Stimulated activated CD4-positive, alpha-beta T cell treated with anti-CD3 and anti-CD28 coated beads, TNF-alpha, amount 100 ng/mL, for 48 hours (primary cell): ENCODE measurements at places on chromosomes 5 and 9.

DNA sequence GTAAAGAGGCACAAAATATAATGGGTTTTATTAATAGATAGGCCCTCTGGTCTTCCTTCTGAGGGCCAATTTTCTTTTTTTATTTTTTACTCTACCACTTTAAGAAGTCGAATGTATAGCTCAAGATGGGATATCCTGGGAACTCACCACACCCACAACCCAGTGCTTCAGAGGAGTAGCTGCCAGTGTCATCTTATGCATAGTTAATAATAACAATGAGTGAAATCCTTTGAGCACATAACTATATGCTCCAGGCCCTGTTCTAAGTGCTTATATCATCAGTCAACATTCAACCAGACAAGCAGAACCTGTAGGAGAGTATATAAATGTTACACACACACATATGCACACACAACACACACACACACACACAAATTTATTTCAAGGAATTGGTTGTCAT lies 150.3 kb upstream of the ACTBL2 start:
- DNase-seq, result no peak

- no peak for DNase-seq
These were observed 45.3 kb downstream of the PTPN3 start for GRCh38 chr9:109452761-109453160.

DNA sequence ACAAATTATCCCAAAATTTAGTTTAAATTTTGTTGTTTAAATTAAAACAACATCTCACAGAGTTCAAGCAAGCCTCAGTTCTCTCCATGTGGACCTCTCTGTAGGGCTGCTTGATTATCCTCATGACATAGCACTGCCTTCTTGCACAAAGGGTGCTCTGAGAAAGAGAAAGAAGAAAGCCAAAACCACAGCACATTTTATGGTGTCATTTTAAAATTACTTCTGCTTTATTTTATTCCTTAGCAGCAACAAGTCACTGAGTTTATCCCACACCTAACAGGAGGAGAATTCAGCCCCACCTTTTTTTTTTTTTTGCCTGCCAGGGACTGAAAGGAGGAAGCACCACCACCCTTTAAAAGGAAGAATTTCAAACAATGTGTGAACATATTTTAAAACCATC lies 12.8 kb upstream of the KCNV2 start:
- DNase-seq, result no peak

- no peak for DNase-seq
These were observed 96.7 kb upstream of the SMIM23 start for GRCh38 chr5:171688696-171689495.

- DNase-seq, result no peak
These were observed 11.1 kb downstream of the UBAP2 start for GRCh38 chr9:34037626-34038025.

DNA sequence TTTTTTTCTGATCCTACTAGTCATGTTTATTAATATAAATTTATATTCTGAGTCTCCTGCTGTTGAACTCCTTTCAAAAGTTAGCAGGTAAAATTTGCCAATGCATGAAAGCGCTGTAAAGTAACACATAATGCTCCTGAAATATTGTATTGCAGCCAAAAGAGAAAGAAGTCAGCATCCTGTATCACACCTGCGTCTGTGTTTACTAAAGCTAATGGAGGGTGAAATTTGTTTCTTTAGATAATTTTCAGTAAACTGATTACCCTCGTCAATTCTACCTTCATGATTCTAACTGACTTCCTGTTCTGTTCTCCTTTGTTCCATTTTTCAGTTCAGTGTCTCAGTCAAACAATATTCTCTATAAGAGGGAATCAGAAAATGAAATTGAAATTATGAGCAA lies 415.4 kb downstream of the CDH9 start:
- DNase-seq, result no peak

GRCh38 chr5:759781-760362 lies 24.7 kb downstream of the ZDHHC11B start:
- no peak for DNase-seq

- DNase-seq, result no peak
These were observed 155.4 kb downstream of the AOPEP start for GRCh38 chr9:94881940-94882339.

GRCh38 chr9:126376311-126377175 lies 49.9 kb downstream of the MVB12B start:
- DNase-seq, result no peak

DNA sequence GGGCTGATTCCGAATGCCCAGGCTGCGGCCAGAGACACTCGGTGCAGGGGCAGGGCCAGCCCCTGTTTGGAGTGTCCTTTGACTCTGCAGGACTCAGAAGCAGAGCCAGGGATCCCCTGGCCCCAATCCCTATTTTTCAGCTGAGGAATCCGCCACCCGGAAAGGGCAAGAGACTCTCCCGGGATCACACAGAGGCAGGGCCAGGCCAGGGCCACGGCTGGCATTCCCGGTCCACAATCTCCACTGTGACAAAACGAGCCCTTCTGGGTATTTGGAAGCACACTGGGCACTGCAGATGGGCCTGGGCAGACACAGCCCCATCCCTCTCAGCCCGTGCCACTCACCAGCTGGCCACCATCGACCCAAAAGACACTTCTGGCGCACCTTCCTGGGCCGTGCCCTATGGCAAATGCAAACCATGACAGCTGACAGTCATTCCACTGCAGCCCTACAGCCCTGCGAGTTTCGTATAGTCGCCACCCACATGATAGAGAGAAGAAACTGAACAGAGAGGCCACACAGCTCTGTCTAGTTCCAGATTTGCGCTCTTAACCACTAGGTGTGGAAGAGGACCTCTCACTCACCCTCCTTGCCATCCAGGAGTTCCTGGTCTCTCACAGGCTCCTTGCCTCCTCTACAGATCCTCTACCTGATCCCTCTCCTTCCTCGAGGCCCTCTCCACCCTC lies 13.3 kb downstream of the NR5A1 start:
- DNase-seq, result no peak
